Epithelial cell of prostate (primary cell): ENCODE measurements at places on chromosomes 3 and 15.

DNA sequence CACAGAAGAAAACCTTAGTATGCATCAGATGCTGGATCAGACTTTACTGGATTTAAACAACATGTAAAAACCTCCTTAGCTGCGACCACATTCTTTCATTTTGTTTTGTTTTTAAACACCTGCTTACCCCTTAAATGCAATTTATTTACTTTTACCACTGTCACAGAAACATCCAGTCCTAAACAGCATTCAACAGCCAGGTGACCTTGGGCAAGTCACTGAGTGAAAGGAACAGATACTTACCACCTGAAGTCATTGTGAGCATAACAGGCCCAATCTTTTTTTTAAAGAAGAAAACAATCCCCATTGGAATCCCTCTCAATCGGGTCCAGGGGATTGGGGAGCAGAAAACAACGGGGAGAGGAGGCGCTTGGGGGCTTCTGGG is 390 bp downstream of the STARD5 start:
- DNase-seq, result no peak

GRCh38 chr15:46343196-46343935 is 708.5 kb downstream of the SQOR start:
- DNase-seq, result no peak

DNA sequence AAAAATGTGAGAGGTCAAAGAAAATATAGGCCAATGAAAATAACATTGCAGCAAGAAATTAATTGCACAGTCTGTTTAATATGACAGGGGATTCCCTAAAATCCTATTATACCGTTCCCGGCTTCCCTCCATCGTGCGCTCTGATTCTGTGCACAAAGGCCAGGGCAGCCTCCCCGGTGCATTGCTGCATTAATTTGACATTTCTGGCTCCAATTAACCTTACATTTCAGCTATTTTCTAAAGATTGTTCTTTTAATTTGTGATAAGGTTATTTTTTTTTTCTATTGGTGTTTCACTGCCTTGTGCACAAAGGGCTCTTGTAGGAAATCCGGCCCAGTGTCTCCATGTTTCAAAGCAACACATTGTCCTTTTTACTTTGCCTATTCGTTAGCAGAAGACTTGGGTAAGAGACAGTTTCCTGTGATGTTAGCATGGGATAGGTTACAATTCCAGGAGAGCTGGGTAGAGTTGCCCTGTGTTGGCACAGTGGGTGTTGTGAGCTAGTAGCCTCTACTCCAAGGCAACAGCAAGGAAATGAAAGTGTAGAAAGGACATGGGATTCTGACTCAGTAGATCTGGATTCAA is 257.3 kb upstream of the IGF1R start:
- no peak for DNase-seq

DNA sequence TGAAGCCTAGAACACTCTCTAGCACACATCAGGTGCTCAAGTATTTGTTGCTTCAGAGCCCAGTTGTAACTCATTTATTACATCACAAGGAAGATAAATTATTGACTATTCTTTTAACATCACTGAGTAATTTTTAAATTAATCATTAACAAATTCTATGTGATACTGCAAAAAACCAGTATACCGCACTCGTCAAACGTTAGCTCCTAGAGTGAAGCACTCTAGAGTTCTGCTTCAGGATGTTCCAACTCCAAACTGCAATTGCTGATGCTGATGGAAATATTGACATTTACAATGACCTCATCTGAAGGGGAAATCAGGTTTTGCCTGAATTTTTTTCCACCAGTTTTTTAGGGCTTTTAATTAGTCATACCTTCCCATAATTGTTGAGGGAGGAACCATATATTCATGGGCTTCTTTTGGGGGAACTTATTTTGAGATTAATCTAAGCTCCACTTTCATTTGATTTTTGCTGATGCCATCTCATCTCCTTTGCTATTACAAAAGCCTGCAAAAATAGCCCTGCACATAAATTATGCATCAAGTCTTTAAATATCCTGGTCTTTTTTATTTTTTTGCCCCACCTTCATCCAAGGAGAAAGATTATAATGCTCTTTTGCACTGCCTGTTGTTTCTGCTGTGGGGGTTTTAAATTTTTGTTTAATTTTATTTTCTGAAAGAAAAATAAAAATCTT is 123.0 kb upstream of the STAC start:
- DNase-seq, result no peak

DNA sequence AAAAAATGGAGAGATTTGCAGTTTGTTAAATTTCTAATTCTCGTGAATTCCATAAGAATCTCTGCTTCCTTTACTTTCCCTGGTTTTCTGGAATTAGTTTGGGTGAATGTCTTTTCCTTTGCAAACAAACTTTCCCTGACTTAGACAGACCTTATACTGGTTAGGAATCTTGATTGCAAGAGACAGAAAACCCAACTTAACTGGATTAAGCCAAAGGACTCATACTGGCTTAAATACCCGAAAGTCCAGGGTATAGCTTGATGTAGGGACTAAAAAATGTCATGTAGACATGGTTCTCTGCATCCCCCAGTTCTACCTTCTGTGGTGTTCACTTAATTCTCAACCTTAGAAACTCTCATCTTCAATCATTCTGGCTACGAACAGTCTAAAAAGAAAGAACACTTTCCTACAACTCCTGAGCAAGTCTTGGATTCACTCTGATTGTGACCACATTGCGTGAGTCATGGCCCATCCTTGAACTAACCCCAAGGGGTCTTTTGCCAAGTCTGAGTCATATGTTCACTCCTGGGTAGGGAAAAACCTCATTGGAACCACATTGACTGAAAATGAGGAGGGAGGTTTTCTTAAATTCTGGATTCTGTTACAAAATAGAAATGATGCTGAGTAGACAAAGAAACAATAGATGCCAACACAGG is 136.0 kb upstream of the DAZL start:
- no peak for DNase-seq

- DNase-seq, result no peak
Measured at GRCh38 chr3:37668431-37668817, 193.3 kb upstream of the CTDSPL start.

GRCh38 chr3:170867143-170867937 is 2.7 kb downstream of the RPL22L1 start:
- no peak for DNase-seq

DNA sequence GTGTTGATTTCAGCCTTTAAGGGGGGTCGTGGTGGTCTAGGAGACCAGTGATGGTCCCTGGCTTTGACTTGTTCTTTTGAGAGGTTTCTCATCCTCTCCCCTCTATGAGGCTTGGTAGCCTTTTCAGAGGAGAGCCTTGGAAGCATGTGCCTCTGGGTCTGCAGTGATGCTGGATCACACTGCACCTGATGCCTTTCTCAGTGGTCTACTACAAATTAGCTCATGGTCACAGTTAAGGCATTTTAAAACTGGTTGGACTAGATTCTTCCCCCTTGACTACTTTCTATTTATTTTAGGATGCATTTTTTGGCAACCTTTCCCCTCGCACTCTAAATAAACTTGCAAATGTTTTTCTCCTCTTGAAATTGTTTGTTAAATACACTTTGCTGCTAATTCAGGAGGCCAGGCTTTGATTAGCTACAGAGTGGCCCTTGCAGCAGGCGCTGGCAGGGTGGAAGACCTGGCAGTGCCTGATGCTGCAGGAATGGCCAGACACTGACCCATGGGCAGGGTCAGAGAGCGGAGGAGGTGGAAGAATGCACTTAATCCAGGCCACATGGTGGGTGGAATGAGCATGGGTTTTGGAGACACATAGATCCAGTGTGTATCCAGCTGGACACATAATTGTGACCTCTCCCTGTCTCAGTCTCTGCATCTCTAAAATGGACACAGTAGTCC is 318.8 kb upstream of the CTDSPL start:
- no peak for DNase-seq

GRCh38 chr15:73397461-73397860 is 28.7 kb upstream of the HCN4 start:
- no peak for DNase-seq

GRCh38 chr15:32636410-32636809 is 5.1 kb upstream of the SCG5 start:
- DNase-seq, result no peak

GRCh38 chr15:22944651-22945050 is 35.5 kb downstream of the CYFIP1 start:
- no peak for DNase-seq

DNA sequence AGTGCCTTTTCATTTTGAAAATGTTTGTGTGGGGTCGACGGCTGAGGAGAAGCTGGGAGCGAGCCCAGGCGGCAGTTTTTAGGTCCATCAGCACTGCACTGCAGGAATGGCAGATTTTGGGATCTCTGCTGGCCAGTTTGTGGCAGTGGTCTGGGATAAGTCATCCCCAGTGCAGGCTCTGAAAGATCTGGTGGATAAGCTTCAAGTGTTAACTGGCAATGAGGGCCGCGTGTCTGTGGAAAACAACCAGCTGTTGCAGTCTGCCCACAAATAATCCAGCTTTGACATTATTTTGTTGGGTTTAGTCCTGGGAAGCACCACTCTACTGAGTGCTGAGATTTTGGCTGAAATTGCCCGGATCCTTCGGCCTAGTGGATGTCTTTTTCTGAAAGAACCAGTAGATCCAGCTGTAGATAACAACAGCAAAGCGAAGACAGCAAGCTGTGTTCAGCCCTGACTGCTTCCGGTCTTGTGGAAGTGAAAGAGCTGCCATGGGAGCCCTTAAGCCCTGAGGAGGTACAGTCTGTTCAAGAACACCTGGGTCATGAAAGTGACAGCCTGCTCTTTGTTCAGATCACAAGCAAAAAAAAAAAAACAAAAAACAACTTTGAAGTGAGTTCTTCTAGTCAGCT is 13.1 kb upstream of the ANP32A start:
- DNase-seq, result no peak

- no peak for DNase-seq
Measured at GRCh38 chr3:53035825-53036619, 9.9 kb downstream of the SFMBT1 start.

- no peak for DNase-seq
Measured at GRCh38 chr3:15171096-15171495, 35.0 kb upstream of the CAPN7 start.
